ENCODE measurements at places on chromosomes 4 and X. TPM values are rescaled to one million over a fixed set of nuclear protein-coding genes. Genes with fewer than 3 reads are reported as not detected.

GRCh38 chr4:186015212-186015817 lies 53.6 kb upstream of the TLR3 start:
- DNase-seq, result peak; percentile 10

GRCh38 chr4:179051206-179051605 lies 1609.0 kb upstream of the AGA start:
- DNase-seq, result no peak

DNA sequence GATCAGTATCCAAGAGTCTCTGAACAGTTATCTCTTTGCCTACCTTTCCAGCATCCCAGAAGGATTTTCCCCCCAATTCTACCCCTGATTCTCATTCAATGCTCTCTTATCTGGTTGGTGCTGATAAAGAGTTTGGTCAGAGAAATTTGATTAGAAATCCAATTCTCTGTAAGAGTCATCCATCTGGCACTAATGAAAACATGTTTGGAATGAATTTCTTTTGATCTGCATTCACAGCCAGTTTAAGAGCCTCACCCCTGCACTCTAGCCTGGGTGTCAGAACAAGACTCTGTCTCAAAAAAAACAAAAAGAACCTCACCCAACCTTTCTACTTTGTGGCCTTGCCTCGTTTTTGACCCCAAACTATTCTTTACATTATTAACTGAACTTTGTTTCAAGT lies 122.1 kb downstream of the MANBA start:
- no peak for DNase-seq

DNA sequence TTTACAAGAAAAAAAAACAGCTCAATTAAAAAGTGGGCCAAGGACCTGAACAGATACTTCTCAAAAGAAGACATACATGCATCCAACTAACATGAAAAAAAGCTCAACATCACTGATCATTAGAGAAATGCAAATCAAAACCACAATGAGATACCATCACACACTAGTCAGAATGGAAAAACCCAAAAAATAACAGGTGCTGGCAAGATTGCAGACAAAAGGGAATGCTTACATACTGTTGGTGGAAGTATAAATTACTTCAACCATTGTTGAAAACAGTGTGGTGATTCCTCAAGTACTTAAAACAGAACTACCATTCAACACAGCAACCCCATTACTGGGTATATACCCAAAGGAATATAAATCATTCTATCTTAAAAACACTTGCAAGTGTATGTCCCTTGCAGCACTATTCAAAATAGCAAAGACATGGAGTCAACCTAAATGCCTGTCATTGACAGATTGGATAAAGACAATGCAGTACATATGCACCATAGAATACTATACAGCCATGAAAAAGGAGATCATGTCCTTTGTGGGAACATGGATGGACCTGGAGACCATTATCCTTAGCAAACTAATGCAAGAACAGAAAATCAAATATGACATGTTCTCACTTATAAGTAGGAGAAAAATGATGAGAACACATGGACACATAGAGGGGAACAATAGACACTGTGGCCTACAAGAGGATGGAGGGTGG lies 97.6 kb downstream of the RAB28 start:
- DNase-seq, result peak; percentile 31

DNA sequence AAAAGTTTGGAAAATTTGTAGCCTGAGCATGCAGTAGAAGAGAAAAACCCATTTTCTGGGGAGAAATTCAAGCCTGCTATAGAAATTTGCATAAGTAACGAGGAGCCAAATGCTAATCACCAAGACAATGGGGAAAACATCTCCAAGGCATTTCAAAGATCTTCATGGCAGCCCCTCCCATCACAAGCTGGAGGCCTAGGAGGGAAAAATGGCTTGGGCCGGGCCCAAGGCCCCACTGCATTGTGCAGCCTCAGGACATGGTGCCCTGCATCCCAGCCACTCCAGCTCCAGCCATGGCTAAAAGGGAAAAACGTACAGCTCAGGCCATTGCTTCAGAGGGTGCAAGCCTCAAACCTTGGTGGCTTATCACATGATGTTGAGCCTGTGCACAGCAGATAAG lies 87.7 kb downstream of the SHROOM4 start:
- no peak for DNase-seq

- no peak for DNase-seq
Measured at GRCh38 chr4:14652522-14652921, 349.8 kb upstream of the CPEB2 start.

DNA sequence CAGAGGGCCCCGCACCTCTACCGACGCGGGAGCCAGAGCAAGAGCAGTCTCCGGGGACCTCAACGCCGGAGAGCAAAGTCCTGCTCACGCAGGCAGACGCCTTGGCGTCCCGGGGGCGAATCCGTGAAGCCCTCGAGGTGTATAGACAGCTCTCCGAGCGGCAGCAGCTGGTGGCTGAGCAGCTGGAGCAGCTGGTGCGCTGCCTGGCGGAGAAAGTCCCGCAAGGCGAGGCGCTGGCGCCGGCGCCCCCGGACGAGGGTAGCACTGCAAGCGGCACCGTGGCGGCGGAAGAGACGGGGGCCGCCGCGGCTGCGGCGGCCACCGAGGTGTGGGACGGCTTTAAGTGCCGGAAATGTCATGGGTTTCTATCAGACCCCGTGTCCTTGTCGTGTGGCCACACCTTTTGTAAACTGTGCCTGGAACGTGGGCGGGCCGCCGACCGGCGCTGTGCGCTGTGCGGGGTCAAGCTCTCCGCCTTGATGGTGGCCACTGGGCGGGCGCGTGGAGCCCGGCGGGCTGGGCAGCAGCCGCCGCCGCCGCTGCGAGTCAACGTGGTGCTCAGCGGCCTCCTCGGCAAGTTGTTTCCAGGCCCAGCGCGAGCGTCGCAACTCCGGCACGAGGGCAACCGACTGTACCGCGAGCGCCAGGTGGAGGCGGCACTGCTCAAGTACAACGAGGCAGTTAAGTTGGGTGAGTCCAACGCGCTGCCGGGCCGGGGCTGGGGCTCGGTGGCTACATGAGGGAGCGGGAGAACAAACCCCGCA lies 672 bp downstream of the LONRF3 start:
- DNase-seq, result peak; percentile 11

DNA sequence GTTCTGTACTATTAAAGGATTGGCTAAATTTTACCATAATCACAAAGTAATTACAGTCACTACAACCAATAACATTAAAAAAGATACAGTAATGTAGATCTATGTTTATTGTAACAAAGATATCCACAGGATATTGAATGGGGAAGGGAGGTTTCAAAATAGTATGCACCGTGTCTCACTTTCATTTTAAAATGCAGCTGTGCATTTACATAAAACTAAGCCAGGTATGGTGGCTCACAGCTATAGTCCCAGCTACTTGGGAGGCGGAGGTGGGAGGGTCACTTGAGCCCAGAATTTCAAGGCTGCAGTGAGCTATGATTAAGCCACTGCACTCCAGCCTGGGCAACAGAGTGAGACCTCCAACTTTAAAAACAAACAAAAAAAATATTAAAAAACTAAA lies 8.5 kb downstream of the SRP72 start:
- no peak for DNase-seq

GRCh38 chr4:113236916-113237315 lies 187.5 kb downstream of the ANK2 start:
- no peak for DNase-seq

SPANXA2 gene
- total RNA-seq, result 75.6 TPM

COL25A1 gene
- total RNA-seq, result not detected

PDLIM3 gene
- total RNA-seq, result 13.6 TPM

DCHS2 gene
- total RNA-seq, result not detected
